ENCODE measurements at places on chromosomes 5 and 9.

- no peak for DNase-seq
Observed at GRCh38 chr9:107060062-107060461, 197.1 kb downstream of the ZNF462 start.

GRCh38 chr5:88557881-88558280 is 289.2 kb upstream of the TMEM161B start:
- DNase-seq = no peak

- no peak for DNase-seq
Observed at GRCh38 chr5:5188376-5189050, 48.4 kb downstream of the ADAMTS16 start.

GRCh38 chr9:125172031-125172755 is 17.4 kb downstream of the PPP6C start:
- DNase-seq = no peak

DNA sequence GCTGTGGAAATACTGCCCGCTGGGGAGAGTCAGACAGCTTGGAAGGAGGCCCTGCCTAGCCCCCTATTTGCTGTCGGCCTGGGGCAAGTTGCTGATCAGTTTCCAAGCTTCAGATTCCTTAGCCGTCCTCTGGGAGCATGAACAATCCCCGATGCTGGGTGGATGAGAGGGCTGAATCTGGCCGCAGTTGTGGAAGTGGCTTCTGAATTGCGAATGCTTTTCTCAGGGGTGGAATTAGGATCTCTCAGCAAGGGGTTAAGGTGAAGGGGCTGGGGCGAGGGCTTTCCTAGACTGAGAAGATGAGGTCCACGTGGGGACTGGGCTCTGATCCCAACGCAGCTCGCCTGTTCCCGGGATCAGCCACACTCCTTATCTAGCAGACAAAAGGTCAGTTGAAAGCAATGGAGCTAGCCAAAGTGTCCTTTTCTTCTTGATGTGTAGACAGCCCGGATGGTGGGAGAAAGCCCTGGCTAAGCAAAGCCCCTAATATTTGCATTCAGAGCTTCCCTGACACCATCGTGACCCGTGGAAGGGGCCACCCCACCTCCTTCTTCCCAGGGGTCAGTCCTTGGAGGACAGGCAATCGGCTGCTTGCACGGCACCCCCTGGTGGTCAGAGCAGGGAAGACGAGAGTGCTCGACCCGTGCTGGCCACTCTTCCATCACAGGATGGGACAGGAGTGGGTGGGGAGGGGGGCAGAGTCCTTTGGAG is 54.9 kb downstream of the COL15A1 start:
- DNase-seq = no peak

DNA sequence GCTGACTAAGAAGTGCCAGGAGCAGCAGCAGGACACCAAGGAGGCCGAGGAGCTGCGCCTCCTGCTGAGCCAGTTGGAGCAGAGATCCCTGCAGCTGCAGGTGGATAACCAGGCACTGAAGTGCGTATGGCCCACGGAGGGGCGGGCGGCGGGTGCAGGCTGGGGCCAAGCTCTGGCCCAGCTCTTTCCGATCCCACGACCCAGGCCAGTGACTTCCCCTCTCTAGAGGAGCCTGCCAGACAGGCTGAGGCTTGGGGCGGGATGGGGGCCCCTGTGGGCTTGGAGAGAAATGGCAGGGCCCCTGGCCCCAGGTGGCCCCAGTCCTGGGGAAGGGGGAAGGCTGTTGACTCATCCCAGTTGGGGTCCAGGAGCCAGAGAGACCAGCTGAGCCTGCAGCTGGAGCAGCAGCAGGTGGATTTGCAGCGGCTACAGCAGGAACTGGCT is 3.6 kb downstream of the PTRH1 start:
- no peak for DNase-seq

- DNase-seq = no peak
Observed at GRCh38 chr5:131286400-131286715, 22.5 kb downstream of the CDC42SE2 start.

- no peak for DNase-seq
Observed at GRCh38 chr5:9833871-9834270, 203.7 kb upstream of the TAS2R1 start.

Measured in AG04449 (cell line).